ENCODE measurements at places on chromosomes 3 and 15. TPM values are rescaled to one million over a fixed set of nuclear protein-coding genes. Genes with fewer than 3 reads are reported as not detected.

DLEC1 gene
- 5.6 TPM for total RNA-seq

RAB5A gene
- total RNA-seq = 53.8 TPM

GOLGA6B gene
- total RNA-seq = 0.49 TPM

DNA sequence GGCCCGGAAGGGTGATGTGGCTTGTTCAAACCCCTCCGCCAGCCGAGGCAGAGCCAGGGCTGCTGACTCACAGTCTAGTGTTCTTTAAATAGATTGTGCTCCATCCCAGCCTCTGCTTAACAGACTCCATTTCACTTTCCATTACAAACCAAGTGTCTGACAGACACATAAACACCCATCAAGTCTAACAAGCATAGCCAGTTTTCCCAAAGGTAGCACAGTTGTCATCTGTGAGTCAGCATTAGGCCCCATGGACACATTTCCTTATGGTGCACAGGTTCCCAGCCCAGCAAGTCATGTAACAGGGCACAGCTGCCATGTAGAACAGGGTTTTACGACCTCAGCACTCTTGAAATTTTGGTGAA is 109.9 kb upstream of the RAP2B start:
- no peaks in the 10 kb centered on the region for H3K36me3 ChIP-seq
- no peaks in the 10 kb centered on the region for H3K27me3 ChIP-seq

DNA sequence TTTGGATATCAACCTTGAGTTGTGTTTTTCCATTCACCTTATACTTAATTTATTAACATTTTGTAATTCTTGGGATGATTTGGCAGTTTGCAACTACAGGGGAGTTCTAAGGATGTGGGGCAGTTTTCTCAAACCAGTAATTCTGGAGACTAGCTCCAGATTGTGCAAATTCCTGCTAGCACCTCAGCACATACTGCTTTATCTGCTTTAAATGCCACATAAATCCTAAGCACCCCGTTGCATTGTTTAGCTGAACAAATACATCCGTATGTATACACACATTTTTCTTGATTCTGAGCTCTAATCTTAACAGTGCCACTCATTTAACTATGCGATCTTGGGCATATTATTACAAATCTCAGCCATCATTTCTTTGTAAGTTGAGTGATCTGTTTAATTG is 16.9 kb upstream of the UTS2B start:
- H3K27ac ChIP-seq = no peak overlapping the region
- H3K36me3 ChIP-seq = no peaks in the 10 kb centered on the region
- H3K4me3 ChIP-seq = no peak overlapping the region
- H3K4me1 ChIP-seq = no peaks in the 10 kb centered on the region
- no peak for DNase-seq

ZBBX gene
- total RNA-seq = not detected

- H3K4me1 ChIP-seq = no peaks in the 10 kb centered on the region
- H3K36me3 ChIP-seq = no peaks in the 10 kb centered on the region
- no peak overlapping the region for H3K4me3 ChIP-seq
- H3K27ac ChIP-seq = no peak overlapping the region
- no peaks in the 10 kb centered on the region for H3K27me3 ChIP-seq
Observed at GRCh38 chr15:70856177-70856883, 2.4 kb upstream of the LARP6 start.

ZNF774 gene
- total RNA-seq = 2.0 TPM

SYNPR gene
- total RNA-seq = not detected

GRCh38 chr15:33179874-33180273 is 14.6 kb downstream of the FMN1 start:
- no peak overlapping the region for H3K4me3 ChIP-seq
- DNase-seq = no peak
- H3K27me3 ChIP-seq = no peaks in the 10 kb centered on the region
- H3K36me3 ChIP-seq = no peaks in the 10 kb centered on the region
- H3K4me1 ChIP-seq = no peaks in the 10 kb centered on the region
- no peak overlapping the region for H3K27ac ChIP-seq

SMAD6 gene
- 0.76 TPM for total RNA-seq

DNA sequence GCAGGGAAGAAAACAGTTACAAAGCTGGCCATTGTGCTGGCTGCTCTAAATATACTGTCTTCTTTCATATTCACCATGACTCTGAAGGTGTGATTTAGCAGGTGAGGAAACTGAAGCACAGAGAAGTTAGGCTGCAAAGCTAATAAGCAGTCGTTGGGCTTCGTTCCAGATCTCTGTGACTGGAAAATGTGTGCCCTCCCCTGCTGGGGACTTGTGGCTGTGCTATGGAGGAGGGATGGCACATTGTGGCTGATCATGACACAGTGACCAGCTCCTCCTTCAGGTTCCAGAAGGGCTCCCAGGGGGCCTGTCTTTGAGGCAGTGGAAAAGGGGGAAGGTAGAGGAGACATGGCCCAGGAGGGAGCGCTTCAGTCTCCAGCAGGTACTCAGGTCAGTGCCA is 19.2 kb downstream of the PXK start:
- no peak overlapping the region for H3K4me3 ChIP-seq
- H3K27ac ChIP-seq = no peak overlapping the region
- no peaks in the 10 kb centered on the region for H3K36me3 ChIP-seq
- no peak for DNase-seq

GOLGA8O gene
- total RNA-seq = 5.4 TPM

LRCH3 gene
- total RNA-seq = 43.5 TPM

- H3K4me3 ChIP-seq = no peak overlapping the region
- H3K36me3 ChIP-seq = no peaks in the 10 kb centered on the region
- peaks cover 23% of the 10 kb centered on the region for H3K4me1 ChIP-seq
- no peak for DNase-seq
Observed at GRCh38 chr3:51945031-51945840, 3.1 kb downstream of the PARP3 start.

- DNase-seq = no peak
Observed at GRCh38 chr15:87155771-87156170, 1076.1 kb downstream of the AGBL1 start.

GBE1 gene
- total RNA-seq = 6.9 TPM

GOLGA6A gene
- 0.53 TPM for total RNA-seq

CCR1 gene
- 2.2 TPM for total RNA-seq

GRCh38 chr3:149723781-149724180 is 28.5 kb downstream of the COMMD2 start:
- no peaks in the 10 kb centered on the region for H3K27me3 ChIP-seq
- H3K4me1 ChIP-seq = no peaks in the 10 kb centered on the region

THRB gene
- not detected for total RNA-seq

GRCh38 chr15:91936927-91937326 is 83.4 kb downstream of the SLCO3A1 start:
- H3K4me3 ChIP-seq = no peak overlapping the region
- DNase-seq = no peak
- no peaks in the 10 kb centered on the region for H3K4me1 ChIP-seq
- H3K27me3 ChIP-seq = no peaks in the 10 kb centered on the region
- H3K27ac ChIP-seq = no peak overlapping the region
- H3K36me3 ChIP-seq = no peaks in the 10 kb centered on the region
